EH (cell line): ENCODE measurements at places on chromosomes 3 and 15.

- no peak for DNase-seq
Measured at GRCh38 chr15:92613841-92614240, 41.7 kb downstream of the FAM174B start.

DNA sequence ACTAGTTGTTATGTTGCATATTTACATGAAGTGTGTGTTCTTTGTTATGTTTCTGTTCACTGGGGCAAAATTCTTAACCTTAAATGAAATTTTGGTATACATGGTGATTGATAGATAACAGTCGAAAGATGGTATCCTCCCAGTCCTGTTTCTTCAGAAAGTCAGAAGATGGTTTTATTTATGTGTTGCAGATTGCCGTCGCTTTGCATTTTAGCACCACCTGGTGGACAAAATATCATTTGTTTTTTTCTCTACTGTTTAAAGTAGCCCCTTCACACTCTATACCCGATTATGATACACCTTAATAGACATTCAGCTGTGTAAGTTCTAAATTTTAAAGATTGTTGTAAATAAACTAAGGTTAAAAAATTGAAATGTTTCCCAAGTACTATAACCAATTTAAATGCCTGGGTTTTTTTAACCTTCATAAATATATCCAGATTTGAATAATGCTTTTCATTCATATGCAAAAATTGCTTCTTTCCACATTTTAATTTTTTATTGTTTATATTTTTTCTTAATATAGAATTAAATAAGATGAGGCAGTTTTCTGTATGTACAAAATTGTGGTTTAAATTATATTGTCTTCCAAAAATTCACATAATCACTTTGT lies 152.2 kb downstream of the ALCAM start:
- DNase-seq: peak; percentile 76

GRCh38 chr15:67862750-67863441 lies 23.1 kb upstream of the RNU6-1 start:
- no peak for DNase-seq

- DNase-seq: peak; percentile 95
Measured at GRCh38 chr3:125140011-125140817, 72.3 kb downstream of the SLC12A8 start.

DNA sequence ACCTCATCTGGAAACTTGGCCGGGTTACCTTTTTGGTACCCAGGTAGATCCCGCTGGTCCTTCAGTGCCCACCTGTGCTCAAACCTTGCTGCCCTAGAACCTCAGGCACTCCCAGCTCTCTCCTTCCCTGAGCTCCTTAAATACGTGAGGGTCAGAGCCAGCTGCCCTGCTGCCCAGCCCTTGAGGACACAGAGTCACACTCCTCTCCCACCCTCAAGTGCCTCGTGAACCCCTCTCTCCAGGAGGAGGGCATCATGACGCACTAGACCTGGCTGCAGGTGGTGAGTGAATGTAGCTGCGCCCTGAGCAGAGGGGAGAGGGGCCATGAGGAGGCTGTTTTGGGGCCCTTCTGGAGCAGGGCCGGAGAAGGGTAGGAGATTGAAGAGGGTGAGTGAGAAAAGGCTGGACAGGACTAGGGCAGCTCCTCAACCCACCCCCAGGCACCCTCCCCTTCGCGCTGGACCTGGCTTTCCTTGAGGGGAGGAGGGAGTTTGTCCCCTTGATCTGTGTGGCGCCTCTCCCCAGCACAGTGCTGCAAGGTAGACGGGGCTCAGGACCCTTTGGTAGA lies 941 bp downstream of the SLC12A8 start:
- no peak for DNase-seq

DNA sequence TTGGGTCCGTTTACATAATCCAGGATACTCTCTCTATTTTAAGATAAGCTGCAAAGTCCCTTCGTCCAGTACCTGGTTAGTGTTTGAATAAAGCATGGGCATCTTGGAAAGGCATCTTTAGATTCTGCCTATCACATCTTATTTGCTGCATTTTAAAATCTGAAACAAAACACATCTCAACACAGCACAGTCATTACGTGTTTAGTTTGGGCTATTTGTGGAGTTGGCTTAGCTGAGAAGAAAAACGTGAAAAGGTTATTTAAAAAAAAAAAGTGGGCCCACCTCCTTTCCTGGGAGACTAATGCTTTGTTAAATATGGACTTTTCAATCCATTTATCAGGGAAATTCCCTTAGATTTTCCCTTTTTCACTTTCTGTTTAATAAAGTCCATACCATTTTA lies 174.5 kb upstream of the WNT5A start:
- no peak for DNase-seq

- peak; percentile 21 for DNase-seq
Measured at GRCh38 chr3:186902154-186902553, 28.2 kb upstream of the ST6GAL1 start.

DNA sequence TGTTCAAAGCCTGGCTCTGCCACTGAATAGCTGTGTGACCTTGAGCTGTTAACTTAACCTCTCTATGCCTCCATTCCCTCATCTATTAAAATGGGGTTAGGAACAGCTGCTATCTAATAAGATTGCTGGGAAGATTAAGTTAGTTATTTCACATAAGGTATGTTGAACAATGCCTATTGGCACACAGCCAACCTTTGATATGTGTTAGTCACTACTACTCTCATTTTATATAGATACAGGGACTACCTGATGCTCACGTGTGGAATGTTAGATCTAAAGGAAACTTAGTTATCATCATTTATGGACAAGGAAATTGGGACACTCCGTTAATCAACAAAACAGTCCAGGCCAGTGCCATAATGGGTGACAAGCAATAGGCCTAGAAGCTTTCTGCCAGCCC lies 332.4 kb upstream of the PPP2R3A start:
- no peak for DNase-seq

DNA sequence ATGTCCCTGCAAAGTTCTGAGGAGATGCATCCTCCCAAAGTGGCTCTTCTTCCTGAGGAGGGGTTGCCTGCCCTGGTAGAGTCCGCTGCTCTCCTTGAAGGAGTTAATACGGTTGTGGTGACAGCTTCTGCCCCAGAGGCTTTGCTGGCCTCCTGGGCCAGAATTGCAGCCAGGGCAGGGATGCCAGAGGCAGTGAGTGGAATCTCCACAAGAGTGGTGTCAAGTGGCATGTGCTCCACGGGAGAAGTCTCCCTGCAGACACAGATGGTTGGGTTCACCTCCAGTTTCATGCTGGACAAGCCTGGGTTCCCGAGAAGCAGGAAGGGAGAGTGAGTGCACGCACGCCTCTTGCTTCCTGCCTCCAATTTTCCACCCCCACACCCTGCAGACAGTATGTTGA lies 105.5 kb downstream of the SLC25A26 start:
- no peak for DNase-seq

DNA sequence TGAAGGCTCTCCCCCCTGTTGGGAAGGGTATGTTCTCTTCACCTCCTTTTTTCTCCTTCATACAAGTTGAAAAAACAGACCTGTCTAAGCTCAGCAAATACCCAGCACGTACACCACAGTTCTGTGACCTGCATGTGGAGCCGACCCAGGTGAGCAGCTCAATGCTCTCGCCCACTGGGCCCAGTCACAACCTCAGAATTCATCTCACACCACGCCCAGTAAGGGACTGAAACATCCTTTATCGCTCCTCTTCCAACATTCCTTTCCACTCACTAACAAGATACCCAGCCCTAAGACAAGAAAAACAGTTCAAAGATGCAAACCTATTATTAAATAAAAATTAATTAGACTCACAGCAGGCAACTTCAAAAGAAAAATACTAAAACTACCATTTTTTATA lies 68.9 kb downstream of the FOXP1 start:
- peak; percentile 61 for DNase-seq

DNA sequence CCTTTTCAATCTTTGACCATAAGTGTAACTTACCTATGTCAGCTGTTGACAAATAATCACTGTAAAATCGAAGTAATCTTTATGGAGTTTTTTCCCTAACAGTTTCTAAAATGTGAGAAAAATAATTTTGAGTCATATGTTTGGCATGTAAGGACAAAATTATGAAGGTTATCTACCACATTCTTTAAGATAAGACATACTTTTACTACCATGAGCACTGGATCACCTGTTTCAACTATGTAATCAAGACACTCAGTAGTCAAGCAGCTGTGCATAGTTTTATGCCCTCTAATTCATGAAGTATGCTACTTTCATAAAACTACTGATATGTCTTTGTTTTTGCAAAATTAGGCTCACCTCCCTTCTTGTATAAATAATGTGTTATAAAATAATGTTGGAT lies 12.1 kb downstream of the FGF7 start:
- peak; percentile 33 for DNase-seq

- peak; percentile 87 for DNase-seq
Measured at GRCh38 chr15:38068626-38069391, 134.4 kb downstream of the TMCO5A start.

GRCh38 chr3:33884701-33885100 lies 86.3 kb downstream of the PDCD6IP start:
- DNase-seq: no peak

DNA sequence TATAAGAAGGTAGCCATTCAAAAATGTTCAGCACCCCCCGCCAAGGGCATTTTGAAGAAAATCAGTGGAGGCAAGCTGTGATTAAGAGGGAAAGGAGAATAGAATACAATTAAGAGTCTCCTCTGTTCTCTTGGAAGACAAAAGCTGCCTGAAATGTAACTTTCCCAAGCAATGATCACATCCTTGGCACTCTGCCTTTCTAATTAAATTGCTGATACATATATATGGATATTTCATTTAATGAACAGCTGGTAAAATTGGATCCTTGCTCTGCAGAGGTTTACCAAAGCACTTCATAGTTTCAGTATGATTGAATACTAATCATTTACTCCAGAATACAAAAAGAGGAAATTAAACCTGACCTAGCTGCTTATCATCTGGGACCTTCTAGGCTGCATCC lies 10.4 kb downstream of the COL6A6 start:
- no peak for DNase-seq

DNA sequence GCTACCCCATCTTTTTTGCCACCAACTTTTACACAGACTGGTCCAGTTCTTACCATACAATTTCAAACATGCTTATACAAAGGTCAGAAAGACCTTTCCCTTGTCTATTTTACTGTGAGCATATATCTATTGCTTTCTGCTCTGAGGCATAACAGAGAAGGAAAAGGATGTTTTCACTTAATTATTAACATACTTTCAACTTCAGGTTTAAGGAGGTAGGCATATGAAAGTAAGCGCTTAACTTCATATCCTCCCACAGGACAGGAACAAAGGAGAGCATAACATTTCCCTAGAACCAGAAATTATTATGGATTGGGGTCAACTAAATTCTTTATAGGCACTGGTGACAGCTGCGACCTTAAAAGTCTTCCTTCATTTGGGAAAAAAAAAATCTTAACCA lies 1.1 kb downstream of the MYEF2 start:
- DNase-seq: no peak

DNA sequence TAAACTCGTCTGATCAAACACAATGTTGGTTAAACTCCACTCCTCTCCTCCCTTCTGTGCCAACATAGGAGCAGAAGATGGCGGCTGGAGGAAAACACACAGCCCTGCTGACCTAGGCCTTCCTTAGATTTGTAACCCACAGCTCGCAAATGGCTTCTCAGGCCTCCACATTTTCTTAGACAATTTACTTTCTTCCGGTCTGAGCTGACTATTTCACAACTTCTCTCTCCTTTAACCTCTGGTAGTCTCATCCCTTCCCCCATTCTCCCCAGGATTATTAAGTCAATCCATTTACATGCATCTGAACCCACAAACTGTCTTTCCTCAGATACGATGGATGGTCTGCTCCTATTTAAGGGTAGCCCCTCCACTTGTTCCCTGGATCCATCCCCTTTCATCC lies 25.7 kb upstream of the ULK4 start:
- no peak for DNase-seq

DNA sequence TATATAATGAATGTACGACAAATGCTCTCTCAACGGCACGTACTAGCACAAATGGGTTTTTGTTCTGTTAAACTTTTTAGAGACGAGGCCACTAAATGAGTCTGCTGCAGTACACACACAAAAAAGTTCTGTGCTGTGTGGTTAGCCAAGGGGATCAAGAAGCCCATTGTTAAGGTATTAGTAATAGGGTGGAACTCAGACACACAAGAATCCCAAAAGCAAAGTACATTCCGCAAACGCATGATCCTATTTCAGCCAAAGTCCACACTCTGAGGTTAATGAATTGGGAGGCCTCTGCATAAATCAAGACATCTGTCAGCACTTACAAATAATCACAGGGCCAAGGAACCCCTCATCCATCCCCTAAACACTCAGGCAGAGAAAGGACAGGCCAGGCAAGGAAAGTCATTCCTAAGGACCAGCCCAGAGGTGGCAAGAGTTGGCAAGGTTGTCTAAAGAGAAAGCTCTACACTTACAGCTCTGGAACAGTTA lies 12.1 kb downstream of the OSBPL10 start:
- peak; percentile 94 for DNase-seq

DNA sequence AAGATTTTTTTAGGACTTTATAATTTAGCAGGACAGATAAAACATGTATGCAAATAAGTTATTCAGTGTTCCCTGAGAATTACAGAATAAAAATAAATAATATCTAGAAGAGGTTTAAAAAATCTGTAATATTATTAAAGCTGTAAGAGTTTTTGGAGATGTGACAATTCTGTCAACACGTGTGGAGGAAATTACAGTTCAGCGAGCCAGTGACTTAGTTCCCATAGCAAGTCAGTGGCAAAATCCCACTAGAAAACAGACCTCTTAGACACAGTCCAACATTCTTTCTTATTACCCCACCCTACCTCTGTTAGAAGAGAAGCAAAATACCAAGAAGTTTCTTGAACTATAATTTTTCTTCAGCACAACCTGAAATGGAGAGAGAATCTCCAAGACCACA lies 16.2 kb upstream of the DENND6A start:
- DNase-seq: no peak

GRCh38 chr15:28459279-28459678 lies 73.5 kb downstream of the GOLGA8G start:
- DNase-seq: no peak

GRCh38 chr15:63492541-63493077 lies 11.8 kb upstream of the USP3 start:
- peak; percentile 76 for DNase-seq

GRCh38 chr3:161395115-161396012 lies 24.0 kb upstream of the SPTSSB start:
- no peak for DNase-seq

GRCh38 chr3:27324686-27325085 lies 44.5 kb downstream of the NEK10 start:
- DNase-seq: peak; percentile 53

GRCh38 chr3:171200750-171201088 lies 174.2 kb upstream of the SLC2A2 start:
- DNase-seq: no peak

DNA sequence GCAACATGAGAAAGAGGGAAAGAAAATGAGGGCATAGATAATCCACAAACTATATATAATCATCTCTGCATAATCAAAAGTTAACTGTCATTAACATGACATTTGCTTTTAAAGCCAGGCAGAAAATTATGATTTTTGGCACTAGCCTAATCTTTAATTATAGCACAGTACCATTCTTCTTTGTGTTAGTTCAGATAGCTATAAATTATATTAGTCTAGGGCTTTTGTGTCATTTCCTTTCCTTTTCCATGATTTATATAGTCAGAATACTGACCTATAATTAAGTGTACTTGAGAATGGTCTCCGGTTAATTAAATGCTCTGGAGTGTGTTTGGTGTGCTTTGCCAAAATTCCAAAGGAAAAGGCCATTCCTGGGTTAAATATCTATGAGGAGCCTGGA lies 441.9 kb upstream of the THRB start:
- no peak for DNase-seq

GRCh38 chr15:34900748-34901147 lies 68.8 kb downstream of the AQR start:
- DNase-seq: no peak
